AG04449 (cell line): ENCODE measurements at places on chromosomes 2 and 18.

- DNase-seq = no peak
Measured at GRCh38 chr2:20182241-20182931, 42.5 kb downstream of the SDC1 start.

- DNase-seq = no peak
Measured at GRCh38 chr18:63120620-63121019, 198.9 kb downstream of the BCL2 start.

GRCh38 chr2:136118819-136119716 lies 1.1 kb upstream of the CXCR4 start:
- no peak for DNase-seq

GRCh38 chr2:177430411-177430810 lies 37.8 kb downstream of the AGPS start:
- no peak for DNase-seq

GRCh38 chr18:78408623-78409022 lies 571.0 kb upstream of the SALL3 start:
- no peak for DNase-seq

DNA sequence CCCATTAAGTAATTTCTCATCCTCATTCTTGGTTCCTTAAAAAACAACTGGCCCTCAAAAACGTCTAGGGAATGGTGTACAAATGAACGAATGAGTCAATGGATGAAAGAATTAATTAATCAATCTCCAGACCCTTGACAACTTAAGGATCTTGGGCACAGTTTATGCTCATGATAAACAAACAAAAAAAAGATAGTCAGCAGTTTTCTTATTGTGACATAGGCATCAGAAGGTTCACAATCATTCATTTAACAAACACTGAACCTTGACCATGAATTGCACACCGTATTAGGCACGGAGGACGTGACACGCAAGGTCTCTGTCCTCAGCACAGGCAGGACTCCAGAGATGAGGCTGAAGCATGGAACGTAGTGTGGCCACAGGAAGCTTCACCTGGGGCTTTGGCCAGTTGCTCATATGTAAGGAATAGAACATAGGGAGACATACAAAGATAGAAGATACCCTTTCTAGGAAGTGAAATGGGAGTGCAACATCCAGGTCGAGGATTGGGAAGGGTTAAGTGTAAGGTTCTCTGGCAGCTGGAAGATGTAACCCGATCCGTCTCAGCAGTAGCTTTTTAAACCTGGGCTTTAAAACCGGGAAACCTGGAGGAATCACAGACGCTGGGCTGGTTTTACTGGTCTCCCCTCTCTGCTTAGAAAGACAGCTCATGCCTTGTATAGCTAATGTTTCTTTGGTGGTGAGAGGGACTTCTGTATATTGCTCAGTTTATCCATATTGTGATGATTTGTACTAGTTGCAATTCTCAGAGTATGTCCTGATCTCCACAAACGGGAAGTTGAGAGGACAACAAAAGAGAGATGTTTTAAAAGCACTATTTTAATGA lies 8.9 kb upstream of the LTBP1 start:
- DNase-seq = no peak

- no peak for DNase-seq
Measured at GRCh38 chr2:2795438-2796091, 464.5 kb upstream of the MYT1L start.

GRCh38 chr2:120419073-120419472 lies 73.1 kb downstream of the INHBB start:
- no peak for DNase-seq

DNA sequence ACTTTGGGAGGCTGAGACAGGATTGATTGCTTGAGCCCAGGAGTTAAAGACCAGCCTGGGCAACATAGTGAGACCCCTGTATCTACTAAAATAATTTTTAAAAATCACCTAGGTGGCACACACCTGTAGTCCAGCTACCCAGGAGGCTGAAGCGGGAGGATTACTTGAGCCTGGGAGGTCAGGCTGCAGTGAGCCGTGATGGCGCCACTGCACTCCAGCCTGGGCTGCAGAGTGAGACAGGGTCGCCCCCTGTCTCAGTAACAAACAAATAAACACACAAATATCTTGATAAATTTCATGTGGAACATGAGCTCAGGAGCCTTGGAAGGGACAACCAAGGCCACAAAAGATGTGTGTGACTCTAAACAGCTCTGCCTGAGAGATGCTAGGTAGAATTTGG lies 11.7 kb upstream of the ANKRD53 start:
- DNase-seq = no peak

- DNase-seq = no peak
Measured at GRCh38 chr2:5697562-5697961, 5.4 kb downstream of the SOX11 start.

GRCh38 chr2:212832211-212833195 lies 293.9 kb upstream of the ERBB4 start:
- DNase-seq = no peak

- DNase-seq = no peak
Measured at GRCh38 chr18:63307551-63308200, 11.9 kb downstream of the BCL2 start.

DNA sequence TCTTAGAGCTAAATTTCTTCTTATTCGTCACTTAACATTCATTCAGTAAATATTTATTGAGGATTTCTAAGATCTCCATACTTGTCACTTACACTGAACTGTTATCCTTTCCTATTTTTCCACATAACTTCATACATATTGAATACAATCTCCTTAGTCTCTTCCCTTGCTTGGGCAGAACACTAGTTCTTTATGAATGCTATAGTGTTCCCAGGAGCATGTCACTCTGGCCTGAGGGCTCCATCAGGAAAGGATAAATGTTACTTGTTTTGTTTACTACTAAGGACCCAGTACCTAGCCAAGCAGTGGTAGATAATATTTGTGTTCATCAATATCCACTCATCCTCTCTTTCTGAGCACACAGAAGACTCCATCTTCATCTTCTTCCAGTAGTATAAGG lies 544.7 kb downstream of the ZEB2 start:
- DNase-seq = no peak

DNA sequence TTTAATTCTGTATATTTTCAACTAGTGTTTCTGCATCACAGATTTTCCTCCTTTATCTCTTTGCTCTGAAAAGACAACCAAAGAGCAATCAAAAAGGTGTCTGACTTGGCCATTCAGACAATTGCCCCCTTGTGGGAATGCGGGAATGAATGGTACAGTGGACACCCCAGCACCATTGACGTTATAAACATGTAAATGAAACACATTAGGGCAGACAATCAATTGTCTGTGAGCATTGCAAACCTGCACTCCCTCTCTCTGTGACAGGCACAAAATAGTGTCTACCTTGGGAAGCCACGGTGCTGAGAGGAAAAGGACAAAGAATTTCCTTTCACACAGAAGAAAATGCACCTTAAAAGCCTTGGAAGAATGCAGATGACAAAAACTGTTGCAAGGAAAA lies 8.0 kb downstream of the ZEB2 start:
- DNase-seq = no peak

DNA sequence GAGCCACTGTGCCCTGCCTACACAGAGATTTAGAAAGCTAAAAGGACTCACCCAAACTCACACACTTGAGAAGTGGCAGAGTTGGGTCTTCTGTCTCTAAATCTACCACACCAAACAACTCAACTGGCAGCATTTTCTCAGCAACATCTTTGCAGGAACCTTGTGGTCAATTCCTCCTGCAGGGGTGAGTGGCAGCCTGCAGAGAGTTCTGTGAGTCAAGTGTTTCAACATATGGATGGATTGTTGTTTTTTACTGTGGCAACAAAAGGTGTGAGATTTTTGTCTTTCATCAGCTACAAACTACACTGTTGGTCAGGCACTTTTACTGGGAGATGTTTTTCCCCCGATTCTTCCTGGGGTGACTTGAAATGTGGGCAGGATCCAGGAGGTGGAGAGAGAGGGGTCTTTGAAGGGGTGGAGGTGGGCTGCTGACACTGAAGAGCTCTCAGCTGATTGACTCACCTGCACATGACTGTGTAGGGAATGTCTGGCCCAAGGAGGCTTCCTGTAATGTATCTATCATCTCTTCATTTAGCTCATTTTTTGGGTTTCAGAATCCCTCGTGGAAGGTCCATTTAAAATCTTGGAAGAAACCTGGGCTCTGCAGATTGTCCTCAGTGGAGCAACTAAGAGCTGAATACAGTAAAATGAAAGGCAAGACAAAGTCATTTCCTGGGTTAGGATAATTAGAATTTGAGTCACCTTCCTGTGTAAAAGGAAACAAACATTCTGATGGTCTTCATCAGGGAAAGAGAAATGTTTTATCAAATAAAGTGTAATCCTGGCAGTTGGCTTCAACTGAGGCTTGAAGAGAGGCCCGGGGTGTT lies 98.6 kb downstream of the MSH2 start:
- no peak for DNase-seq

- DNase-seq = no peak
Measured at GRCh38 chr2:69773206-69773605, 31.3 kb downstream of the ANXA4 start.

DNA sequence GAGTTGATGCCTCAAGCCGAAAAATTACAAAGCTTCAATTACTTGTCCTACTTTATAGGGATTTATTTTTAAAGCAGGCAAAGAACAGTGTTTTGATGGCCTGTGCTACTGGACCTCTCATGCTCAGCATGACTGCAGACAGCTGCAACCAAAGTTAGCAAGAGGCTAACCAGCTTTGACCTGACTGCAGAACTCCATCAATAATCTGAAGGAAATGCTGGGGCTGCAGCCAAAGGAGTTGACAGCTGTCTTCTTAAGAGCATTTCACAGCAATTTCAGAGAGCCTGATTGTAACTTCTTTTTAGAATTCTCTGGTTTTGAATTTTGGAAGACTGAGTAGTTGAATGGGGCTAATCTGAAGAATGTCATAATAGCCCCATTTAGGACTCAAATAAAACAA lies 46.5 kb upstream of the SESTD1 start:
- no peak for DNase-seq

- no peak for DNase-seq
Measured at GRCh38 chr18:8029061-8029460, 461.9 kb downstream of the PTPRM start.

GRCh38 chr2:74975016-74975415 lies 16.6 kb downstream of the POLE4 start:
- no peak for DNase-seq

DNA sequence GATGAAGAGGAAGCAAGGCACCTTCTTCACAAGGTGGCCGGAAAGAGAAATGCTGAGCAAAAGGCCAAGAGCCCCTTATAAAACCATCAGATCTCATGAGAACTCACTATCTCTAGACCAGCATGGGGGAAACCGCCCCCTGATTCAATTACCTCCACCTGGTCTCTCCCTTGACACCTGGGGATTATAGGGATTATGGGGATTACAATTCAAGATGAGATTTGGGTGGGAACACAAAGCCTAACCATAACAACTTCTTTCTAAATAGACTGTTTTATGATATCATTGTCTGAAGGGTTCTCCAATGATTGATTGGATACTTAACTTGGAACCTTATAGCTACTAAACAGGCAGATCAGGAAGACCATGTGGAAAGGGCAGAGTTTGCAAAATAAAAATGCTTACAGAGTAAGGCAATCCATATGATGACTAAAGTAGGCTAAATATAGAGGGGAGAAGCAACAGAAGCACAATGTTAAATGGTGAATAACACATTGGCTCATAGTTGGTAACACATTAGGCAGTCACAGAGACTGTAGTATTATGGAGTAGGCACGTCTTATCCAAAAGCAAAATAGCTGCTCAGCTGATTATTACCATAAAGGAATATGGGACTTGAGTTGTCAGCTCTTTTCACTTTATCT lies 179.0 kb downstream of the BARD1 start:
- peak; percentile 19 for DNase-seq

DNA sequence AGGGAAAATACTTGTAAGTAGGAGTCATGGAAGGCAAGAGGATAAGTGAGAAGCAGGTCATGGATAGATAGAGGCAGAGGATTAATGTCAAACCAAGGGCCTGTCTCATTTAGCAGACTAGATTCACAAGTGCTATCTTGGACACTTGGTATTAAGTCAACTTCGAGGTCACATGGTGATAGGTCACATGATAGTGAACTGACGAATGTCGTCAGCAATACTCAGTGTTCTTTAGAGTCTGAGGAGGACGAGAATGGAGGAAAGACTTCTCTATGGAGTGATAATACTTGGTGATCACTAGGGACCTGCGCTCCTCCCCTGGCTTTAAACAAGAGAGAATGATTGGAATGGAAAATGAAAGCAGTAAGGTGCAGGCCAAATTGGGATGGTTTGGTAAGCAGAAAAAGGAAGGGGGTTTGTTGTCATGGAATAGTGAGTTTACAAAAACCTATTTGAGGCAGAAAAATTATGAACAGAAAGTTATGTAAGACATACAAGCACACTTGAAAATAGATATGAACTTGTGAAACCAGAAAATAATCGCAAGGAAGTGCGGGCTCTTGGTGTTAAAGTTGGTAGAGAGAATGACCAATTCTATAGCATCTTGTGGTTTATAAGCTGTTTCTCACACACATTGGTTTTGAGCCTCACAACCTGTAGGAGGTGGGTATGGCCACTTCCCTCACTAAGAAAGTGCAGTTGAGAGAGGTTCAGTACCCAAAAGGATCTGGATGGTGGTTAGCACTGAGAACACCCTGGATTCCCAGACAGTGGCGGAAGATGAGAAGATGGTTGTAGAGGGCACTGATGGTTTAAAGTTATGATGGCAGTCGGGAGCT lies 141.5 kb downstream of the WDSUB1 start:
- DNase-seq = no peak

DNA sequence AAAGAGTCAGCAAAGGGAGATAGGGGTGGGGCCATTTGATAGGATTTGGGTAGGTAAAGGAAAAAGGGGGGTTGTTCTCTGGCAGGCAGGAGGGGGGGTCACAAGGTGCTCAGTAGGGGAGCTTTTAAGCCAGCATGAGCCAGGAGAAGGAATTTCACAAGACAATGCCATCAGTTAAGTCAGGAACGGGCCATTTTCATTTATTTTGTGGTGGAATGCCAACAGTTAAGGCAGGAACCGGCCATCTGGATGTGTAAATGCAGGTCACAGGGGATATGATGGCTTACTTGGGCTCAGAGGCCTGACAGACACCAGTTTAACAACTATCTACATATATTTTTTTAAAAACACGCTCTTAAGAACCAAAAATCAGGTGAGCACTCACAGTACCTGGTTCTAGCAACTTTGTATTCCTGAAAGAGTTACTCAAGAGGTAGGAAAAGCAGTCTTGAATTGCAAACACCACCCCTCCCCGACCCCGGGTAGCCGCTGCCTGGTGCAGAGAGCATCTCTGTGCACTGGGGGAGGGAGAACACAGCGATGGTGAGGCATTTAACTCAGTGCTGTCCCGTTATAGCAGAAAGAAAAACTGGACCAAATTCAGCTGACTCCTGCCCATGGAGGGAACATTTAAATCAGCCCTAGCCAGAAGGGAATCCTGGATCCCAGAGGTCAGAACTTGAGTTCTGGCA lies 414.5 kb upstream of the KLHL29 start:
- no peak for DNase-seq

DNA sequence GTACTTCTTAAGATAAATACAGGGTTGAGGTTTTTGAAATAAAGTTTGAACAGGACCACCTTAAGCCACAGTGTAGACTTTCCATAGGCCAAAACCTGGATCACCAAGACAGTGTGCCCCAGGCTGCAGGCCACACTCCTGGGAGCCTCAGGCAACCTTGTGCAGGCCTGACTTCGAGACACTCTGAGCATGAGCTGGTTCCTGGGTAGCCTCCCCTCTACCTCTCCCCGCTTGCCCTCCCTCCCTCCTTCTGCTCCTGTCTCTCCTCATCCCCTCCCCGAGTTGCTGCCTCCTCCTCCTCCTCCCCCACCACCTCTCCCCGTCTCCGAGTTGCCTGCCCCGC lies 10.6 kb upstream of the PROC start:
- no peak for DNase-seq
